ENCODE measurements at places on chromosomes 1 and 21. TPM values are rescaled to one million over a fixed set of nuclear protein-coding genes. Genes with fewer than 3 reads are reported as not detected.

Gene CFAP74
- under 0.01 TPM for total RNA-seq

Gene SAMSN1
- total RNA-seq = 0.13 TPM

Gene KIAA0040
- 3.9 TPM for total RNA-seq

Gene KCNC4
- 1.6 TPM for total RNA-seq

Gene TNFRSF9
- total RNA-seq = 1.5 TPM

Gene ADCY10
- total RNA-seq = not detected

Gene ACKR1
- not detected for total RNA-seq

Gene IGSF21
- not detected for total RNA-seq
